ENCODE measurements at places on chromosomes 11 and 22. TPM values are rescaled to one million over a fixed set of nuclear protein-coding genes. Genes with fewer than 3 reads are reported as not detected.

GRCh38 chr22:23626286-23626975 is 5.7 kb downstream of the DRICH1 start:
- DNase-seq, result no peak
- no peak overlapping the region for H3K27ac ChIP-seq
- H3K27me3 ChIP-seq, result no peaks in the 10 kb centered on the region
- H3K4me3 ChIP-seq, result no peak overlapping the region
- H3K4me1 ChIP-seq, result no peaks in the 10 kb centered on the region

DNA sequence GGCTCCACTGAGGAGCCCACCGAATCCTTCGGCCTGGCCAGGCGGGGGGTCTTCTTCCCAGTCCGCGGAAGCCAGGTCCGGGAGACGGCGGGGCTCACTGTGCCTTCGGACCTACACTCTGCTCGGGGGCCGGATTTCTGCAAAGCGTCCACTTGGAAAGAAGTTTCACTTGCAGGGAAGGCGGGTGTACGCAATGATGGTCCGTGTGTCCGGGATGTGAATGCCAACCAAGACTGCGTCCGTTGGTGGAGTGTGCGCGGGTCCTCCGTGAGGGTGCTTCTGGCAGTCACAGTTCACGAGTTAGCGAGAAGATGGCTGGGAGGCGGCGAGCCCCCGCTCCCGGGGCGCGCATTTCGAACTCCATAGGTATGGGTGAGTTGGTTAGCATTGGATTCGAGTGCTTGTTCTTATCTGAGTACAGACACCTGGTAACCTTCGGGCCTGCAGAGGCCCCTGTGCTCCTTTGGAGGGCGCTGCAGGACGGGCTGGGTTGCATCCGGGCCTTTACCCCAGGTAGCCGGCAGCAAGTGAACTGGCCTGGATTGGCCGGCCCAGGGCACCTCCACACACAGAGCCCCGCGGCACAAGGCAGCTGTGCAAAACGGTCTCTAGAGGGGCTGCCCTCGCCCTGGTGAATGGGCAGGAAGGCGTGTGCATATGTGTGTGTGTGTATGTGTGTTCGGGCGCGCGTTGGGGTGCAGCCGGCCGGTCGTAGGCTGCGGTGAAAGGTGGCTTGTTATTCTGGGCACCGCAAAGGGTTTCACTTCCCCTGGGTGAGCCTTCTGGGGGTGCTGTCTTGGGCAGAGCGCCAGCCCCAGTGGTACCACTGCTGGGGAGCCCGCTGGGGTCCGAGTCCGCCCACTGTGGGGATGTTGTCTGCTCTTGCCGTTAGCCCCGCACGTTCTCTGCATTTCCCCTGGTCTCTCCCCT is 13.3 kb upstream of the CYP2R1 start:
- H3K4me3 ChIP-seq, result peak overlapping the region; percentile 73
- H3K27me3 ChIP-seq, result no peaks in the 10 kb centered on the region
- no peaks in the 10 kb centered on the region for H3K36me3 ChIP-seq
- no peak for DNase-seq
- H3K27ac ChIP-seq, result peak overlapping the region; percentile 56

GRCh38 chr11:61689164-61689496 is 8.9 kb downstream of the DAGLA start:
- H3K27ac ChIP-seq, result no peak overlapping the region
- no peaks in the 10 kb centered on the region for H3K27me3 ChIP-seq
- no peaks in the 10 kb centered on the region for H3K36me3 ChIP-seq
- DNase-seq, result no peak

GRCh38 chr11:78377625-78378418 is 39.8 kb downstream of the GAB2 start:
- H3K36me3 ChIP-seq, result no peaks in the 10 kb centered on the region
- H3K4me1 ChIP-seq, result peaks cover 5% of the 10 kb centered on the region
- H3K27ac ChIP-seq, result no peak overlapping the region
- no peak for DNase-seq

DNA sequence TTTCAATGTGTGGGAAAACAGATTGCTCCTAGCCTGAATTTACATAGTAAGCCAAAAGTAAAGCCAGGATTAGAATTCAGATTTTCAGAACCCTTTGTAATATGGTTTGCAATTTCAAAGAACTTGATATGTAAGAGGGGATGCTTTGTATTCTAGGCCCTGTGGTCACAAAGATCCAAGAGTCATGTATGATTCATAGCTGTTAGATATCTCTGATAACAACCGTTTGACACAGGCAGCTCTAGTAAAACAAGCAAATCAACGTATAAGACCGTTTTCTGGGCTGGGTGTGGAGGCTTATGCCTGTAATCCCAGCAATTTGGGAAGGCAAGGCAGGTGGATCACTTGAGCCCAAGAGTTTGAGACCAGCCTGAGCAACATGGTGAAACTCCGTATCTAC is 79.6 kb downstream of the EMSY start:
- peaks cover 8% of the 10 kb centered on the region for H3K36me3 ChIP-seq
- H3K27ac ChIP-seq, result no peak overlapping the region
- H3K4me3 ChIP-seq, result no peak overlapping the region
- no peaks in the 10 kb centered on the region for H3K27me3 ChIP-seq
- DNase-seq, result no peak

- peaks cover 7% of the 10 kb centered on the region for H3K4me1 ChIP-seq
- H3K27ac ChIP-seq, result no peak overlapping the region
- peaks cover 17% of the 10 kb centered on the region for H3K36me3 ChIP-seq
- no peak for DNase-seq
These were observed 2.0 kb upstream of the UBXN1 start for GRCh38 chr11:62680825-62681240.

GRCh38 chr11:83025267-83025704 is 46.4 kb downstream of the RAB30 start:
- no peaks in the 10 kb centered on the region for H3K4me1 ChIP-seq
- DNase-seq, result no peak
- H3K36me3 ChIP-seq, result no peaks in the 10 kb centered on the region
- H3K4me3 ChIP-seq, result no peak overlapping the region
- H3K27me3 ChIP-seq, result no peaks in the 10 kb centered on the region
- H3K27ac ChIP-seq, result no peak overlapping the region

DNA sequence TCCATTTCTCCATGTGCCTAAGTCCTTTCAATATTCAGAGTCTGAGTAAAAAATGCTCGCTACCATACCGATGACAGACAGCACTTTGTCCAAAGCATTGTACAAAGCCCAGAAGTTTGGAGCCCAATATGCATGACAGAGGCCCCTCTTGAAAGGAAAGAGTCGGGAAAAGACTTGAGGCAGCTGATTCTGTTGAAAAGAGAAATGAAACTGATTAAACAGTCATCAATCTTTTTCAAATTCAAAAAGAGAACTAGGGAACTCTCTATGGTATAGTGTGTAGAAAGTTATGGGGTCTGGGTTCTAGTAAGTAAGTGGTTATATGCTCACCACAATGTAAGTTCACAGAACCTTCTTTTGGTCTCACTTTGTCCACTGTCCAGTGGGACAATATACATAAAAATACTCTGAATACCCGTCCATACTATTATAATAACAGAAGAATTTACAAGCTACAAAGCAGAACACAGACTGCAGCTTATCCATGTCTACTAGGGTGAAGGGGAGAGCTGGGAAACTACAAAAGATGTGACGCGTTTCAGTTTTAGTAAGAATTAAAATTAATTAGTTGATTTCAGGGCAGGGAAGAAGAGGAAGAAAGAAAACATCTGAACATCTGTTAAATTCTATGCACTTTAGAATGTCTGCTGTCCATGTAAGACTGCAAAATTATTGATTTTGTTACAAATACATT is 26.7 kb downstream of the ALG8 start:
- no peaks in the 10 kb centered on the region for H3K27me3 ChIP-seq
- H3K36me3 ChIP-seq, result peaks cover 20% of the 10 kb centered on the region
- H3K4me1 ChIP-seq, result no peaks in the 10 kb centered on the region
- H3K27ac ChIP-seq, result no peak overlapping the region
- DNase-seq, result no peak

- H3K36me3 ChIP-seq, result no peaks in the 10 kb centered on the region
- no peak for DNase-seq
- H3K27me3 ChIP-seq, result no peaks in the 10 kb centered on the region
- no peak overlapping the region for H3K27ac ChIP-seq
- no peak overlapping the region for H3K4me3 ChIP-seq
These were observed 24.1 kb upstream of the LRRC32 start for GRCh38 chr11:76694664-76695063.

DNA sequence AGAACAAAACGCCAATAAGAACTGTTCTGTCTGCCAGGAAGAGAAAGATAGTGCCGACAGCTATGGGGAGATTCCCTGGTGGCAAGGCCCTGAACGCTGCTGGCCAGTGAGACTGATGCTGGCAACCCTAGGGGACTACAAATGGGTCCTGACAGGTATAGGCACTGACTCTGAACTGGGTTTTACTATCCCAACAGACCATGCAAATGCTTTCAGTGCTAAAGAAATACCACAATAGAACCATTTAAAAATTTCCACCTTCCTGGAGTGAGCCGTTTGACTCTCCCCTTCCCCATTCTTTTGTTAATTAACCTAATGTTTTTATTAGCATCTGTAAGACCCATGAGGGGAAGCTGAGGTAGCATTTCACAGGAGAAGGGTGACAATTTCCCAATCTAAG is 25.7 kb downstream of the USP28 start:
- peaks cover 30% of the 10 kb centered on the region for H3K36me3 ChIP-seq
- no peak for DNase-seq
- no peak overlapping the region for H3K27ac ChIP-seq
- H3K27me3 ChIP-seq, result no peaks in the 10 kb centered on the region
- no peak overlapping the region for H3K4me3 ChIP-seq
- H3K4me1 ChIP-seq, result peaks cover 2% of the 10 kb centered on the region

RIBC2 gene
- total RNA-seq, result not detected

GRCh38 chr11:115874843-115875242 is 370.6 kb upstream of the CADM1 start:
- no peak overlapping the region for H3K27ac ChIP-seq
- H3K4me1 ChIP-seq, result no peaks in the 10 kb centered on the region
- H3K36me3 ChIP-seq, result no peaks in the 10 kb centered on the region
- no peak for DNase-seq

OR4C46 gene
- not detected for total RNA-seq

GRCh38 chr22:30941363-30941740 is 27.2 kb downstream of the MORC2 start:
- H3K4me3 ChIP-seq, result no peak overlapping the region
- H3K36me3 ChIP-seq, result peaks cover 84% of the 10 kb centered on the region
- DNase-seq, result no peak

GRCh38 chr11:120314861-120315260 is 10.2 kb upstream of the TLCD5 start:
- H3K27ac ChIP-seq, result no peak overlapping the region
- H3K36me3 ChIP-seq, result no peaks in the 10 kb centered on the region
- H3K4me1 ChIP-seq, result peaks cover 16% of the 10 kb centered on the region
- DNase-seq, result no peak
- no peak overlapping the region for H3K4me3 ChIP-seq

CRYAB gene
- 288 TPM for total RNA-seq

DNA sequence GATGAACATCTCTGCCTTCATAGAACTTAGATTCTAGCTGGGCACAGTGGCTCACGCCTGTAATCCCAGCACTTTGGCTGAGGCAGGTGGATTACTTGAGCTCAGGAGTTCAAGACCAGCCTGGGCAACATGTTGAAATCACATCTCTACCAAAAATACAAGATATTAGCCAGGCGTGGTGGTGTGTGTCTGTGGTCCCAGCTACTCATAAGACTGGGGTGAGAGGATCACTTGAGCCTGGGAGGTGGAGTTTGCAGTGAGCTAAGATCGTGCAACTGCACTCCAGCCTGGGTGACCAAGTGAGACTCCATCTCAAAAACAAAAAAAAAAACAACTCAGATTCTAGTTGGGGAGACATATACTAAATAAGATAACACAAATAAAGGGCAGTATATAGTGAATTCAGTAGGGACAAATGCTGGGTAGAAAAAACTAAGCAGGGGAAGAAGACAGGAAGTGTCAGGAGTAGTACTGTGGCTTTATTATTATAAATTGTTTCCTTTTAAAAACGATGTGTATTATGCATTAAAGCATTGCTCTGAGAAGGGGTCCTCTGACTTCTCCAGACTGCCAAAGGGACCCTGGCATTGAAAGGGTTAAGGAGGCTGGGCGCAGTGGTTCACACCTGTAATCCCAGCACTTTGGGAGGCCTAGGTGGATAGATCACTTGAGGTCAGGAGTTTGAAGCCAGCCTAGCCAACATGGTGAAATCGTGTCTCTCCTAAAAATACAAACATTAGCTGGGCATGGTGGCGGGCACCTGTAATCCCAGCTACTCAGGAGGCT is 46.7 kb downstream of the PACS1 start:
- no peaks in the 10 kb centered on the region for H3K36me3 ChIP-seq
- H3K27me3 ChIP-seq, result no peaks in the 10 kb centered on the region
- no peak overlapping the region for H3K4me3 ChIP-seq
- DNase-seq, result no peak
- no peak overlapping the region for H3K27ac ChIP-seq

GRCh38 chr11:36214480-36214879 is 74.7 kb downstream of the COMMD9 start:
- DNase-seq, result no peak
- H3K36me3 ChIP-seq, result no peaks in the 10 kb centered on the region
- H3K4me1 ChIP-seq, result no peaks in the 10 kb centered on the region
- no peaks in the 10 kb centered on the region for H3K27me3 ChIP-seq

GRCh38 chr11:105769627-105770026 is 159.8 kb downstream of the GRIA4 start:
- H3K36me3 ChIP-seq, result no peaks in the 10 kb centered on the region
- H3K27me3 ChIP-seq, result no peaks in the 10 kb centered on the region
- H3K27ac ChIP-seq, result no peak overlapping the region
- DNase-seq, result no peak
- no peaks in the 10 kb centered on the region for H3K4me1 ChIP-seq
- H3K4me3 ChIP-seq, result no peak overlapping the region
